Muscle of arm (tissue), 14 donors: ENCODE measurements at places on chromosomes 1 and 21. TPM values are rescaled to one million over a fixed set of nuclear protein-coding genes. Genes with fewer than 3 reads are reported as not detected.

- no peak for DNase-seq
Measured at GRCh38 chr1:21350202-21350885, 60.1 kb upstream of the ECE1 start.

DNA sequence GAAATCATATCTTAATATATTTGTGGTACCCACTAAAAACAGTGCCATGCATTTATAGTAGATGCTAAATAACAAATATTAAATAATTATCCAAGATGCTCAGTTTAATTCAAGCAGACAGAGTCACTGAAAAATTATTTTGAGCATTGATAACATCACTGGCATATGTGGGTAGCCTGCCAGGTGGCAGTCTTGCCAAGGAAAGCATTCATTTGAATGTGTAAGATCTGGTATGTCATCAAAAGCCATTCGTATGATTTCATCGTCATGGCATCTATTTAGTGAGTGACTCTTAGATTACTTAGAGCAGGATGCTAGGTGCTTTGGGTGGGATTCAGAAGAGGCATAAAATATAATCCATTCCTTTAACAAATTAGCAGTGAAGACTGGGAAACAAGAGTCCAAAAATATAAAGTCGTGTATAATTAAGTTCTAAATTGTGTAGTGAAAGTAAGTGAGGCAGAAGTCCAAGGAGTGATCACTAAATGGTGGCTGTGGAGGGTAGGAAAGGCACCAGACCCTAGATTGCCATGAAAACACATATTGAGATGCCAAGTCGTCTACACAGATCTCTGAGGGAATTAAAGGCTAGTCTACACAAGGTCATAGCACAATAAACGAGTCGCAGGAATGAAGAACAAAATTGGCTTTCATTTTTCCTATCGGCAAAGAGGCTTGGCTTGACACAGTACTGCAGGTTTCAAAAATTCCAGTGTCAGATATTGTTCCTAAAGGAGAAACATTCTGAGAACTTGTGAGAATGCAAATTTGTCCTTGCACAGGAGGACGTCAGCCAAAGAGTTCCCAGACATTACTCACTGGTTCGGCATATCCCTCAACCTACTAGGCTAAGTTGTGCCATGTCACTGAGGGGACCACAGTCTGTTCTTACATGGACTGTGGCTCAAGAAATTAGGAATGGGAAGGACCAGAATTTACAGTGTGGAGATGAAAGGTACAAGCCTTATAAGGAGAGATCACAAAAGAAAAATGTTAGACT, 130.8 kb downstream of the LYPLAL1 start:
- DNase-seq: no peak

- no peak for DNase-seq
Measured at GRCh38 chr1:183893561-183894289, 88.8 kb downstream of the RGL1 start.

DNA sequence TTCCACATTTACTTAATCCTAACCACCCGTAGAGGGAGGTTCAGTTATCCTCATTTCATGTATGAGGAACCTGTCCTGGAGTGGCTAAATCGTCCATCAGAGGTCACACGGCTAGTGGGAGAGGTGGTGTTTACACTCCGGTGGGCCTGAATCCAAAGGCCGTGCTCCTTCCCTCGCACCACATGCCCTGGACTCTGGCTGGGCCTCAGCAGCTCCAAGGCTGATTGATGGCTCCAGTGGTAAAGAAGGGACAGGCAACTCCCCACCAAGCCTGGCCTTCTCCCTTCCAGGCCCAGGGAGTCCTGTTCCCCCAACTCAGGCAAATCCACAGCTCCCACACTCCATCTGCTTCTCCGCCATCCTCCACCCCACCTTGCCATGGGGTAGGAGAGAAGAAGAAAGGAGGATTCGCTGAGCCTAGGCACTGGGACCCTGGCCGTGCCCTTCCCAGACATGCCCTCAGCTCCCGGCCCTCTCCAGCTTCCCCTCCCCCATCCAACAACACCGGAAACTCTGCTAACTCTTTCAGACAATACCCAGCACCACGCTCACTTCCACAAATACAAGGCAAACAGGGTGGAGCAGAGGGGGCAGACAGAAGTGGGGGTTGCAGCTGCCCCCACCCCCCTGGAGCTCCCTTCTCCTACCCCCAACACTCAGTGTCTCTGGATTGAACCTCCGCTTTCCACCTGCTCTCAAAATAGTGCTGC, 10.9 kb downstream of the ARHGEF2 start:
- no peak for DNase-seq

DNA sequence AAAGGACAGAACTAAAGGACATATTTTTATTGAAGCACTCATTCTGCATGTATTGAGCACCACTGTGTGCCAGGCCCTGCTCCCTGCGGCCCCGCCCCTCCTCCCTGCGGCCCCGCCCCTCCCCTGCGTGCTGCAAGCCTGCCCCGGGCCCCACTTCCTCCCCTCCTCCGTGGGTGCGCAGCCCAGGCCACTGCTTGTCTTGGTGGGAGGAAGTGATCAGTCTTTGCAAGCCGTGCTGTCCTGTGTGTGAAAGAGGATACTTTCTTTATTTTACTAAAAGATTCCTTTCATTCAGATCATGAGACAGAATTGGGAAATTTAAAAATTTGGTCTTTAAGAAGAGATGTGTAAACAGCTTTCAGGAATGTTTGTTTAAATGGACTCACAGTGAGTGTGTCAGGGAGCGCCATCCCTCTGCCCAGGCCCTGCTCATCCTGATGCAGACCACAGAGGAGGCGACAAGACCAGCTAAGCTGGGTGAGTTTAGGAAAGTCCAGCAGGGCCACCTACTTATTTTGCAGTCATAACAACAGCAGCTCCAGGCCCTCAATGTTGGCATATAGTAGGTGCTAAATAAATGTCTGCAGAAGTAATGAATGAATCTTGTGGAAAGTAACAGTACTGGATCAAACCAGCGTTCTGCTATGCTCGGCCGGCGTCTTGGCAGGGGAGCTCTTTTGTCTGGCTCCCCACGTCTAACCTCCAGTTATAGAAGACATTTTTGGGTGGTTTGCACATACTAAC, 88.3 kb upstream of the SELENON start:
- DNase-seq: no peak

DNA sequence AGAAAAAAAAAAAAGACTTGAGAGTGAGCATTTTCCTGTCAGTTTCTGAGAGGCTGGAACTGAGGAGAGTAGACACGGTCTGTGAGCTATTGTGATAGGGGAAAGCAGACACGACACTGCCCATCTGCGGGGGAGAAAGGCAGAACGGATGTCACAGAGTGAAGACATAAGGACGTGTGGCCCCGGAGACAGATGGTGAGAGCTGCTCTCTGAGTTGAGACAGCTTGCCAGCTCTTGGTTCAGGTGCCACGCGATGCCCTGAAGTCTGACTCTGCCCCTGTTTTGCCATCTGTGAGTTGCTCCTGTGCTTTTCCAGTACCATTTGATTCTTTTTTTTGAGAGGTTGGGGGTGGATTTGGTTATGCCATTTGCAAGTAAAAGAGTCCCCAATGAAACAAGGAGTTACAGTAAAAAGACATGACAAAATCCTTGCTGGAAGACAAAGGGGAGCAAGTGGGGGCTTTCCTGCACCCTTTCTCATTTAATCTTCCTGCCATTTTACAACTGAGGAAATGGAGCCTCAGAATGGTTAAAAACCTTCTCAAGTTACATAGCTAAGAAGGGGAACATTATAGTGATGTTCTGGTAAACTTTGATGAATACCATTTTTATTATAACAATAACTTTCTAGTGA, 128.9 kb upstream of the DNAH14 start:
- DNase-seq: no peak

DNA sequence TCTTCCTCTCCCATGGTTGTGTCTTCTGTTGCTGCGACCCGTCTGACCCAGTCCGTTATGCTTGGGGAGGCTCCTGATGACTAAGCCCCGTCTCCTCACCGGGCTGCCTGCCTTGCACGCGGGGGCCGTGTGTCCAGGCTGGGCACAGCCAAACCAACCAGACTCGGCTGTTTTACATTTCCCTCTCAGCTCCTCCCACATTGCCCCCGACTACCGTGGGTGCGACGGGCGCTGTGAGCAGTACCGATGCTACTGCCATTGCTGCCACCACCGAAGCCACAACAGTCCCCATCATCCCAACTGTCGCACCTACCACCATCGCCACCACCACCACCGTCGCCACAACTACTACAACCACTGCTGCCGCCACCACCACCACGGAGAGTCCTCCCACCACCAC, 46.0 kb upstream of the CNTN2 start:
- DNase-seq: no peak

RGS16 gene
- 6.0 TPM for polyA plus RNA-seq

UTS2 gene
- not detected for polyA plus RNA-seq

UBE2U gene
- not detected for polyA plus RNA-seq
